ENCODE measurements at places on chromosomes 3 and 15.
A peak's percentile ranks its signal among the peaks of the same experiment; 100 is the strongest.

- DNase-seq: no peak
These were observed 1.8 kb upstream of the SNAP23 start for GRCh38 chr15:42493679-42494078.

DNA sequence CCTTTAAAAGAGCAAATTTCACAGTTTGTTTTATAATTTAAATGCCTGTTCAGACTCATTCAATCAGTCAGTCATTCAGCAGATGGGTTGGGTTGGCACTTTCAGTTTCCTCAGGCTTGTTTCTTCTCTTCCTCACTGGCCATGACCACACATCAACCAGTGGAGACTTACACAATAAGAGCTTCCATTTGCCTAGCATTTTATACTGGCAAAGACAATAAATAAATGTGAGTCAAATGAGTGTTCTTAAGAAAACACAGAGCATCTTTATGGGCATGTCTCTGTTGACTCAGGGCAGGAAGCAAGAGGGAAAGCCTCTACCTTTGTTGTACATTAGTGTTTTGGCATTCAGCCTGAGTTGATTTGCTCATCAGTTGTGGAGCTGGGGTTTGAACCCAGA, 122.6 kb downstream of the EPHB1 start:
- no peak for DNase-seq

DNA sequence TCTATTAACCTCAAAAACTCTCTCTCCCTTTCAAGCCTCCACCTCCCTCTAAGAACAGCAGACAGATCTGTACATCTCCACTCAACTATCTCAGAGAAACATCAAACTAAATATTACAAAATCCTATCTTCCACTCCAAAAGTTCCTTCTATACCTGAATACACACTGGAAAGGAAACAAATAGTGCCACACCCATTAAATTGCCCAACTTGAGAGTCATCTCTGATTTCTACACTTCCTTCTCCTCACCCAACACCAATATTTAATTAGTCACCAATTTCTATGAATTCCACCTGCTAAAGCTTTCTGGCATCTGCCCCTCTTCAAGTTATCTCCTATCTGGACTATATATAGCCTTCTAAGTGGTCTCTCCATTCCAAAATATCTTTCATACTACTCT, 65.8 kb downstream of the PEAK1 start:
- no peak for DNase-seq

DNA sequence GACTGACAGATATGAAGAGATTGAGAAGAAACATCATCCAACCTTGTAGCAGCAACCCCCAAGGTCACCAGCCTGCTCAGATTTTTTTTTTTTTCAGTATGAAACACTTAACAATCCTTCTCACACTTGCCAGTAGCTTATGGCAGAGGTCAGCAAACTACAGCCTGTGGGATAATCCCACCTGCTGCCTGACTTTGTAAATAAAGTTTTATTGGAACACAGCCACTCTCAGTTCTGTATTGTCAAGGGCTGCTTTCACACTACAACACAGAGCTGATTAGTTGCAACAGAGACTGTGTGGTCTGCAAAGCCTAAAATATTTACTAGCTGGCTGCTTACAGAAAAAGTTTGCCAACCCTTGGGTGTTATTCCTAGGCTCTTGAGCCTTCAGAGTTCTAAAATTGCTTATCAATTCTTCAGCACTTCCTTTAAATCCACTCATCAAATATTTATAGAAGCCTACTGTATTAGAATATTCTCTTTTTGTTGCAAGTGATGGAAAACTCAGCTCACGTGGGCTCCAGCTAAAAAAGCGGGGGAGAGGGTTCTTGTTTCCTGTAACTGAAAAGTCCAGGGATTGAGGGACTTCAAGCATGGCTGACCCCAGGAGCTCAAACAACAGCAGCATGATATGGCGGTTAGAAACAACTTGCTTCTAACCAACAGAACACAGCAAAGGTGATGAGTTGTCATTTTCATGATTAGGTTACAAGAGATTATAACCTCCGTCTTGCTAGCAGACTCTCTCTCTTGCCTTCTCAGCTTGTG, 246.1 kb downstream of the SHQ1 start:
- DNase-seq: no peak

GRCh38 chr15:35437157-35437556, 108.8 kb downstream of the DPH6 start:
- DNase-seq: no peak

DNA sequence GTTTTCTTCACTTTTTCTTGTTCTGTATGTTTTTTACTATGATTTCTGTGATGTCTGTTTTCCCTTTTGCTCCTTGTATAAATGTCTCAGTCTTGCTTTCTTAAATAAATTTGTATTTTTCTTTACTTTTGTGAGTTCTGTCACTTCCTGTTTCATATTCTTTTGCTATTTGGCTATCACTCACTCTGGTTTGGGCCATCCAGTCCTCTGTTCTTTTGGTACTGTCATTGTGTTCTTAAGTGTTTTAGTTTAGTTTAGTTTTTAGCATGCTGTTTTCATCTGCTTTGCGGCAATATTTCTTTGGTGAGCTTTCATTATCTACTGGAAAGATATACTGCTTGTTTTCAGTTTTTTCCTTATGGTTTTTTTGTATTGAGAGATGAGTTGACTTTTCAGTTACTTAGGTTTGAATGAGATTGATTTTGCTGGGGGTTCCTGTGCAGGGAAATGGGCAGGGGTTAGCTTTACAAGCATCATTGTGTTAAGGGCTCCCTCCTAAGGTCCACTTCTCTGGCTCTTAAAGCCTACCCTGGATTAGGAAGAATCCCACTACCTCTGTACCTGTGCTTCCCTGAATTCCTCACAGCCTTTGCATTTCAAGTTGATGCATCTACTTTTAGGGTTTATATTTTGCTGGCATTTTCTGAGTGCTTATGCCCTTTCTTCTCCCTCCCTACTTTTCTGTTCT, 35.1 kb downstream of the PDCD6IP start:
- DNase-seq: no peak

DNA sequence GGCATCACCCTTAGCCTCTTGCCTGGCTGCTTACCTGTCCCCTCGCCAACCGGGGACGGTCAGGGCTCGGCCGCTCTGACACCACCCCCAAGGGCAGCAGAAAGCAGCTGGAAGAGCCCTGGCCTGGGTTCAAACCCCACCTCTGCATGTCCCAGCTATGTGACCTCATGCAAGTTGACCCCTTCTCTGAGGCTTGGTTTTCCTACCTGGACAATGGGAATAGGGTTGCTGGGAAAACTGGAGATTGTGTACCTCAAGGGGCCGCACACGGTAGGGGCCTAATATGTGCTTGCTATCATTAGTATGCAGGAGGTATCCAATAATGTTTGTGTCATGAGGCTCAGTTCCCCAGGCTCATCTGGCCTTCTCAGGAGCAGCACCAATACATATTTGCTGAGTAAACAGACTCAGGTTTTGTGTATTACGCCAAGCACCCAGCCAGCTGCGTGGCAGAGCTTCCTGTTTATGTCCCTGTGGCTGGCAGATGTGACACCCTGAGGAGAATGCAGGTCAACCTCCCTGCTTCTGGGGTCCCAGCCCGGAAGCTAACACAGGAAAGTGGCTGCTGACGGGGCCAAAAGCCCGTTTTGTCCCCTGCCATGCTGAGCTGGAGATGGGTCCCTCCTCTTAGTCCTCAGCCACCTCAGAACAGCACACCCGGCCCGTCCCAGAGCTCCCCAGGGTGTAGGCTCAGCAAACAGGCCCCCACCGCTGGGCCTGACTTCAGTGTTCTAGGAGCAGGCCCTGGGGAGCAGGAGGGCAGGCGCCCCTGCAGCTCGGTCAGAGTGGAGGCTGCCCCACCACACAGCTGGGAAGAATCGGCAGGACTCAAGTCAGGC, 29.7 kb downstream of the PLXND1 start:
- no peak for DNase-seq

DNA sequence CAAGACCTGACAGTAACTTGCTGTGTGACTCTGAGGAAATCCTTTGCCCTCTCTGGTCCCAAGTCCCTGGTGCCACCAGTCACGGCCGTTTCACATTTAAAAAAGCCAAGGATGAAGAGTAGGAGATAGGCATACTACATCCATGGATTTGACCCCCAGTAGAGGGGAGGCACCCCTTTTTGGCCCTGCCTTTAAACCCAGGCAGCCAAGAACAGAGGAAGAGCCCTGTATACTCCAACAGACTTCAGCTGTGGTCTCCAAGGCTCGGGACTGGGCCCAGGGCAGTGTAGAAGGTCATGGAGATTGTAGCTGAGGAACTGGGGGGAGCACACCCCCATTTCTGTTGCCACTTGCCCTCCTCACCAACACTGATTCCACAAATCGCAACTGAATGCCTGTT, 3.7 kb downstream of the CAV3 start:
- no peak for DNase-seq

- no peak for DNase-seq
These were observed 1159.8 kb upstream of the ALCAM start for GRCh38 chr3:104206925-104207324.

GRCh38 chr3:139689122-139689521, 11.3 kb upstream of the NMNAT3 start:
- DNase-seq: no peak

- DNase-seq: no peak
These were observed 187.6 kb downstream of the EBLN2 start for GRCh38 chr3:73249047-73249446.

- no peak for DNase-seq
These were observed 32.1 kb downstream of the CCDC54 start for GRCh38 chr3:107409365-107409764.

GRCh38 chr3:42439261-42440115, 29.1 kb upstream of the LYZL4 start:
- DNase-seq: no peak

DNA sequence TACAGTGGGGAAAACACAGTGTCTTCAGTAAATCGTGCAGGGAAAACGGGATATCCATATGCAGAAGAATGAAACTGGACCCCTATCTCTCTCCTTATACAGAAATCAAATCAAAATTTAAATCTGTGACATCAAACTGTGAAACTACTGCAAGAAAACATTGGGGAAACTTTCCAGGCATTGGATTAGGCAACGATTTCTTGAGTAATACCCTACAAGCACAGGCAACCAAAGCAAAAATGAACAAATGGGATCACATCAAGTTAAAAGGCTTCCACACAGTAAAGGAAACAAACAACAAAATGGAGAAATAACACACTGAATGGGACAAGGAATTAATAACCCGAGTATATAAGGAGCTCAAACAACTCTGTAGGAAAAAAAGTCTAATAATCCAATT, 165.3 kb downstream of the PLCL2 start:
- no peak for DNase-seq

GRCh38 chr3:99532246-99532645, 106.1 kb upstream of the COL8A1 start:
- DNase-seq: peak; percentile 10
